Smooth muscle cell of the brain vasculature (primary cell): ENCODE measurements at places on chromosomes 2 and 18.
A peak's percentile ranks its signal among the peaks of the same experiment; 100 is the strongest.

DNA sequence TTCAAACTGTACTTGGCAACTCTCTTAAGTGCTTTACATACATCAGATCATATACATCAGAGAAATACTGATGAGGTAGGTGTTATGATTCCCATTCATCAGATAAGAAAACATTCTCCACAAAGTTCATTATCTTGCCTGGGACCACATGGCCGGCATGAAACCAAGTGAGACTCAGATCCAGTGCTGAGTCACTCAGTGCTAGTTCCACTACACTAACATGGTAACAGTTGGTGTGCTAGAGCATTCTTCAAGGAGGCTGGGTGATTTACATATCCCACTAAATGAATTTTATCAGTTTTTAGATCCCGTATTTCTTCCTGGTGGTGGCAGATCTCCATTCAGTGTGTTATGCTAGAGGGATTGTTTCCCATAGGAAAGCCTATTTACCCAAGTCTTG is 772.0 kb downstream of the CNTNAP5 start:
- no peak for DNase-seq

DNA sequence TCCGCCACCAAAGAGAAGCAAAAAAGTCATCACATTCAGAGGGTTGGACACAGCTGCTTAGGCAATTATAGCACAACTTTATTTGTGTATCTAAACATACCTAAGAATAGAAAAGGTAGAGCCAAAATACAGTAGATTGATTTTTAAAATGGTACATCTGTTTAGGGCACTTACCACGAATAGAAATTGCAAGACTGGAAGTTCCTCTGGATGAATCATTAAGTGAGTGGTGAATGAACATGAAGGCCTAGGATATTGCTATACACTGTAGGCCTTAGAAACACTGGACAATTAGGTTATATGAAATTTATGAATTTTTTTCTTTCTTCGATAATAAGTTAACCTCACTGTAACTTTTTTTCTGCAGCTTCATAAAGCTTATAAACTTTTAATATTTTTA is 687.0 kb downstream of the BCL11A start:
- DNase-seq: no peak

GRCh38 chr2:112959109-112959812 is 18.5 kb upstream of the IL36G start:
- no peak for DNase-seq

DNA sequence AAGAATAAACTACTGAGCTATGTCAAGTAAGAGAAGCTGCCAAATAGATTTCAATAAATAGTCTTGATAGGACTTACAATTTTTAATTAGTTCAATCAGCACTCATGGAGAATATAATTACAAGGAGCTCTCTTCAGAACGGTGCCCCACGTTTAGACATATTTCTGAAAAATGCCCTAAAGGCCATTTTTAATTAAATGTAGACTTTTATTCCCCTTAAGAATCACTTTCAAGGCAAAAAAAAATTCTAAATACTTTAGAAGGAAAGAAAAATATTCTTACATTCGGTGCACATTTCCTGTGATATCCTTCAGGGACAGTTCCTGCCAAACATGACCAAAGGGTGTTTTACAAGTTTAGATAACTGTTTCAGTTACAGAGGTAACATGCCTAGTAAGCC is 202.5 kb upstream of the CDH7 start:
- no peak for DNase-seq

- no peak for DNase-seq
Observed at GRCh38 chr2:196328088-196328680, 156.8 kb upstream of the STK17B start.

- no peak for DNase-seq
Observed at GRCh38 chr2:34012715-34013302, 413.7 kb upstream of the FAM98A start.

GRCh38 chr2:127179766-127180165 is 40.3 kb downstream of the CYP27C1 start:
- DNase-seq: no peak

DNA sequence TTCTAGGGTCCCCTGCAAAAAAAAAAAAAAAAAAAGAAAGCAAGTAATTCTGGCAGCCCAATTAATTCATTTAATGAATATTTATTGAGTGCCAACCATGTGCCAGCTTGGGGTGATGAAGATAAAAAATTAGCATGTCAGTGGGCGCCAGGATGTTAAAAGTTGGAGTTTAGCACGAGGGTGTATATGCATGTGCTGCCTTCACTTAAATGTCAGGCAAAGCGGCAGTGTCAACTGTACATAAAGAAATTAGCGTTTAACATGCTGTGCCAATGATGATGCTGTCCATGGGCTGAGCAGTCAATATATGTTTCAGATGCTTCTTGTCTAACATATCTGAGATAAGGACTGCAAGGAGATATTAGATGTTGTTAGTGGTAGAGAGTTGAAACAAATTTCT is 49.5 kb downstream of the ASAP2 start:
- DNase-seq: no peak

- no peak for DNase-seq
Observed at GRCh38 chr2:161241894-161242293, 66.3 kb upstream of the PSMD14 start.

- DNase-seq: no peak
Observed at GRCh38 chr2:221060376-221060775, 511.7 kb downstream of the EPHA4 start.

- no peak for DNase-seq
Observed at GRCh38 chr2:58604096-58604495, 363.0 kb upstream of the FANCL start.

DNA sequence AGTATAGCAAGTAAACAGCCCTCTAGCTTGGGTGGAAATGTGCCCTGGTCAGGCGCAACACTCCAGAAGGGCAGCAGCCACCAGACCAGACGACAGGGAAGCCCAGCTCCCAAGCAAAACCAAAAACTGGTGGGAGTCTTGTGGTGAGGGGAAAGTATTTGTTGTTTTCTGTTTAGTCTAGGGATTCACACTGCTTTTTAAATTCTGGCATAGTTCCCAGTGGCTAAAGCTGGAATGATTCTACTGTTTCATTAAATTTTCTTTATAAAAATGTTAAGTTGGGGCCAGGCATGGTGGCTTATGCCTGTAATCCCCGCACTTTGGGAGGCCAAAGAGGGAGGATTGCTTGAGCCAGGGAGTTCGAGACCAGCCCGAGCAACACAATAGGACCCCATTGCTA is 38.5 kb downstream of the MERTK start:
- no peak for DNase-seq

DNA sequence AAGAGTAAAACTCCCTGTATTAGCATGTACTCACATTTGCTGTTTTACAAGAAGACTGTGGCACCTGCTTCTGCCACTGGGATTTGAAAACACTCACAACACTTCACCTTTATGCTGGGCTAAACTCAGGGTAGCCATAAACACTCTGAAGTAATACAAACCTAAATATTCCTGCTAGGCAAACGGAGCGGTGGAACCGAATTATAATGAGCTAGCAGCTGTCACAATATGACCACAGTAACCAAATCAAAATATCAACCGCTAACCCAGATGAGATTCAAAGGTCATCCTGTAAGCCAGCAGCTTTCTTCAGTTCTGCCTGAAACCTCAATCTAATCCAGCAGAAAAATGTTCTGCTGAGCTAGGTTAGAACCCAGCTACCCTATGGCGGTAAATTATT is 132.1 kb downstream of the TCF4 start:
- no peak for DNase-seq

DNA sequence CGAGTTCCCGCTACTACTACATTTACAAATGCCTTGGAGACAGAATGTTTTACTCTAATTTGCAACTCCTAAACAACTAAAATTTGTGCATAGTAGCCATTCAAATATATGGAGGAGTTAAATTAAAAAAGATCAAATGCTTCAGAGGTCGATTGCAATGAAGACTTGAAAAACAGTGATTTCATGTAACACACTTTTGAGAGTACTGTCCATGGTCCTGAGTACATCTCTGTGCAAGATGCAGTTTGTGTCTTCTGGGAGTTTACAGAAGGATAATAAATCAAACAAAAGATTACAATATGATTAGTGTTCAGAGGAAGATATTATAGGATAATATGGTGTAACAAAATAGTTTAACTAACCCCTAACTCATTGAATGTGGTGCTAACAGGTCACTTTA is 894.7 kb downstream of the TMEM182 start:
- no peak for DNase-seq

DNA sequence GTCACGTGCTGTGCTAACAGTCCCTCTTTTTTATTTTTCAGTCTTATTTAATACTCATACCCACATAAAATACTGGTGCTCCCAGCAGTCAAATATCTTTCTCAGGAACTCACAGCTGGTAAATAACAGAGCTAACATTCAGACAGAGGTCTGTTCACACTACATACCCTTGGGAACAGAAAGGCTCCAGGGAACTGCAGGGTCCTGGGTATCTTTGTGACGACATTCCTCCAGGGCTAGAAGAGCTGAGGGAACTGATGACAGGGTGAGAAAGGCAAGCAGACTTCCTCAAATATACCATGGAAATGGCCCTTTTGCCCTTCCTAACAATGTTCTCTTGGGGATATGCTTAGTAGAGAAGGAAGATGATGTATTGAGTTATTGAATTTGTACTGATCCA is 19.3 kb downstream of the PDE6D start:
- DNase-seq: no peak

DNA sequence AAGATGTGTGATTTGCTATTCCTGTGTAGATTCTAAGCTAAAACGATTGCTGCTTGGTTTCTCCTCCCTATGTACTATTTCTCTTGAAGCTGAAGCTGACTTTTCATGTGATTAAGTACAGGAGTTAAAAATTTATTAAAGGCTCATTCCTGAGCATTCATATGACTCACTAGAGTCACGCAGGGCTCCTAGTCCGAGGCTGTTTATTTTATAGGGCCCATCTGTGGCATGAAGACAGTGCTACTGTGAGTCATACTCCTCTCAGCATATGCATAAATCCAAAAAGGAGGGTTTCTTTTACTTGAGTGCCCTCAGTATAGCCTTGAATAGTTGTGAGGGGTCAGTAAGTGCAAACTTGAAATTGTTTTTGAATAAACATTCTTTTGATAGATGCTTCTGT is 378.8 kb downstream of the PTPRM start:
- DNase-seq: peak; percentile 80

DNA sequence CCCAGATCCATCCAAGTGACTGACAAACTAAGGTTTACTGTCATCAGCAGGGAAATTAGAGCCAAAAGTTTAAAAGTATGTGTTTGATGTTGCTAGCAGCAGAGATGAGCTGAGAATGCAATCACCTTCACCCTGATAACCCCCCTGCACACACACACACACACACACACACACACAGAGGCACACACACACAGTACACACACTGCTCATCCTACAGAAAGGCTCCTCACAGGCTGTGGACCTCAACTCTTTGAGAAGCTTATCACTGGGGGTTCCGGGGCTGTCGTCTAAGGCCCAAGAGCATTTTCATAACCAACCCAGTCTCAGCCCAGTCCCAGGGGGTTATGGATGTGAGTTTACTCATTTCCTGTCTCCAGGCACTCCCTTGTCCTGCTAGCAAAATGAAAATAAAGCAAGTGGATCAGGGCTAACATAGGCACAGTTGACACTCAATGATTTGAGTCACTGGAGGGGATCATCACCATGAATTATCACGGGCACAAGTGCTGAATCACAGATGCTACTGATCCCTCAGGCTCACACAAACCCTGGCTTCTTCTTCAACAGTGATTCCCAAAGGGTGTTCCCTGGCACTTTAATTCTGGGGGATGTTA is 76.6 kb downstream of the ALK start:
- DNase-seq: no peak

- DNase-seq: no peak
Observed at GRCh38 chr2:101879466-101879865, 112.3 kb upstream of the IL1R2 start.

DNA sequence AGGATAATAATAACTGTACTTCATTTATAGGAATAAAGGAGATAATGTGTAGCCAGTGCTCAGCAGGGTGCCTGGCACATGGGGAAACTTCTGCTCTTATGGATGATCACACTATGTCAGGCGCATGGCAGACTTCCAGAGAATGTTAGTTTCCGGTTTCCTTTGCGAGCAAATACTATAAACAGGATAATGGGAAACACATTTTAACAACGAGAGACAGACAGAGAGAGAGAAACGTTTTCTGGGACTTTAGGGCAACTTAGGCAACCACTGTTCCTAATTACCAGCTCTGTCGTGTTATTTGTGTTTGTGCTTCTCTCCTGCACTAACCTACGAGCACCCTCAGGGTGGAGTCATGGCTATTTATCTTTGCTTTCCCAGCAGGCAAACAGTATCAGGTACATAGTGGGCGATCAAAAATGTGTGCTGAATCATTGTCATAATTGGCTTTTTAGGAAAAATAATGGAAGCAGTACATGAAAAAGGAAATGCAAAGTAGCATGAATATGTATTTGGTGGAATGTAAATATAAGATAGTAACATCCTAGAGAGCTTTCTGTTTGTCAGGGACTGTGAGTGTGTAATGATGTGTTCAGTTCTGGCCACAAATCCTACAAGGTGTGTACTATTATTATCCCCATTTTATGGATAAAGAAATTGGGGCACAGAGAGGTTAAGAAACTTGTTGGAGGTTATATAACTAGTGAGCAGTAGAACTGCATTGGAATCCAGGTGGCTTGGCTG is 36.8 kb upstream of the IGFBP2 start:
- DNase-seq: peak; percentile 83
